ENCODE measurements at places on chromosomes 12 and 14.

GRCh38 chr12:120085920-120086645 is 30.5 kb downstream of the RAB35 start:
- DNase-seq: no peak

DNA sequence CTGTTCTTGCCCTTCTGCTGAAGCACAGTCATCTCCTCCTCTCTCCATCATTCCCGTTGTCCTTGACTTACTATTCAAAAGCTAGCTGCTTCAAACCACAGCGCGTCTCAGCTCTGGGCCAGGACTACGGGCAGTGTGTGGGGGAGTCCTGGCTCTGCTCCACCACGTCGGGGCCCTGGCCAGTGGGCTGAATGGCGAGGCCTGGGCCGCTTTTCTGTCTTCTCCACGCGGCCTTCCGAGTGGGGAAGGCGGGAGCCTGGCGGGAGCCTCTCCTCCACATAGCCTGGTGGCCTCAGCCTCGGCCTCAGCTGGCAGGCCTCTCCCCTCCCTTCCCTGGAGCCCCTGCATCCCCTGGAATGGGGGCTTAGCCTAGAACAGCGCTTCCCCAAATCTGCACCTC is 16.5 kb downstream of the ANKRD9 start:
- DNase-seq: no peak

DNA sequence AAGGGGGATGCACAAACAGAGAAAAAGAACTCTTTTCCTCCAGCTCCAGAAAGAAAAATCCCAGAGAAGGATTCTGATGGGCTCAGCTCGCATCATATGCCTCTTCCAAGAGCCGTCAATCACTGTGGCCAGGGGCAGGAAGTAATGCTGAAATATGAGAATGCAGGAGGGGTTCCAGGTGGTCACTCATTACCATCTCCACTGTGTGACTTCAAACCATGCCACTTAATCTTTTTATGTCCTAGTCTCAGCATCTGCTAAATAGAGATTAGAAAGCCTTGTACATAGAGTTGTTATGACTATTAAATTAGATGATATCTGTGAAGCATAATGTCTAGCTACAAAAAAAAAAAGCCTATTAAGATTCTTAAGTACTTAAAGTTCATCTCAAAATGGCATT is 65.6 kb upstream of the FICD start:
- no peak for DNase-seq

DNA sequence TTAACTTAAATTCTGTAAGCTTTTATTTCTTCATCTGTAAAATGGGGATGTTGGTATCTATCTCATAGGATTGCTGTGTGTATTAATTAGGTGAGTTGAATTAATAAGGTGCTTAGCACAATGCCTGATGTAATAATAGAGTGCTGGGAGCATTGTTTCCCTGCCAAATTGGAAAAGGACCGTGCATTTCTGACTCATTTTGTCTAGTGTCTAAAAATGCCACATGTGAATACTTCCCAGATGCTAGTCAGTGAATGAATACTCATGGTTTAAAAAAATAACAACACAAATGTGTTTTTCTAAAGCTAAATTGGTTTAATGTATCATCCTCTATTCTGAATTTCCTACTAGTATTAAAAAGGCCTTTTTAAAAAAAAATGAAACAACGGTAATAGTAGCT is 45.4 kb upstream of the NEDD1 start:
- no peak for DNase-seq

DNA sequence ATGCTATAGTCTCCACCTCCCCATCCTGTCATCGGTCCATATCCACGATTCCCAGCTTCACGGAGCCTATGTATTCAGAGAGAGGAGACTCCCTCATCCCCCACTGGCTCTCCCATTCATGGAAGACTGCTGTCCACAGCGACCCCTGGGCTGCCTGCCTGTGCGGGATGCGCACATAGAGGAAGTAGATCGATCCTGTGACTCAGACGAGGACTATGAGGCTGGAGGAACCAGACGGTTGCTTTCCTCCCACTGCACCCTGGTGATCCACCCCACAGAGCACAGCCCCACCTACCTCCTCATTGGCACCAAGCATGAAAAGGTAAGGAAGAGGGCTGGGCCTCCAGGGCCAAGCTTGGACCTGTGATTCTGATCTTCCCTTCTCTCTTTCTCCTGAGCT is 24.4 kb downstream of the PIGH start:
- DNase-seq: no peak

GRCh38 chr12:1767407-1768090 is 52.8 kb upstream of the LRTM2 start:
- DNase-seq: no peak

DNA sequence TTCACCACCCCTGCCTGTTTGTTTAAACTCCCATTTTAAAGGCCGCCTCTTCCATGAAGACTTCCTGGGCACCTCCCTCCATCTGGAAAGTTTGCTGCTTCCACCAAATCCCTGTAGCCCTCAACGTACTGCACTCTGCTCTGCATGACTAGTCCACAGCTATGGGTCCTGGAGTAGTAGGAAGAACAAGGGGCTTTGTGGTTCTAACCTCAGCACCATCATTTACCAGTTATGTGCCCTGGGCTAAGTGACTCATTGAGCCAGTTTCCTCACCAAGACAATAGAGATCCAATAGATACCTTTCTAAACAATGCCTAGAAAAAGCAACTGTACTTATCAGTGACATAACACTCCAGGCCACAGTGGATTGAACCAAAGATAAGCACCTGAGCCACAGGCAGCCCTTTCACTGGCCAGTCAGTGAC is 8.5 kb upstream of the LTBP2 start:
- DNase-seq: no peak

- no peak for DNase-seq
Measured at GRCh38 chr14:95288672-95289322, 30.9 kb downstream of the CLMN start.

GRCh38 chr12:117047810-117048584 is 51.2 kb downstream of the TESC start:
- no peak for DNase-seq

GRCh38 chr12:16472631-16473030 is 125.2 kb downstream of the MGST1 start:
- no peak for DNase-seq

- DNase-seq: no peak
Measured at GRCh38 chr14:50602035-50602434, 42.1 kb downstream of the ATL1 start.

- no peak for DNase-seq
Measured at GRCh38 chr12:966724-967123, 17.2 kb upstream of the RAD52 start.

GRCh38 chr12:106760184-106760531 is 14.3 kb upstream of the RIC8B start:
- DNase-seq: no peak

DNA sequence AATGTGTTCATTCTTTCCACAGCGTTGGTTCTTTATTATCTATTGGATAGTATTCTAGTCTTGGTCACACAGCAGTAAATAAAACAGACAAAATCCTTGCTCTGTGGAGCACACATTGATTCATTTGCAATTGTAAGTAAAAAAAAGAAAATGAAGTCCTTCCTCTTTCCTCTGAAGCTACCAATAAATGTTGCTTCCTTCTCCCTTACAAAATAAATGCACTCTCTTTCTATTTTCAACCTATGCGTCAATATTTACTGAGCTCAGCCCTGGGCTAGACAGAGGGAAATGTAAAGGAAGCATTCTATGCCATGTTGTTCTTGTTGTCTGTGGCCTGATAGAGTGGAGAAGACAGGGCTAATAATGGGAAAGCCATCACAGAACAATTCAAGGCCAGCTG is 2.9 kb downstream of the ABHD12B start:
- no peak for DNase-seq

DNA sequence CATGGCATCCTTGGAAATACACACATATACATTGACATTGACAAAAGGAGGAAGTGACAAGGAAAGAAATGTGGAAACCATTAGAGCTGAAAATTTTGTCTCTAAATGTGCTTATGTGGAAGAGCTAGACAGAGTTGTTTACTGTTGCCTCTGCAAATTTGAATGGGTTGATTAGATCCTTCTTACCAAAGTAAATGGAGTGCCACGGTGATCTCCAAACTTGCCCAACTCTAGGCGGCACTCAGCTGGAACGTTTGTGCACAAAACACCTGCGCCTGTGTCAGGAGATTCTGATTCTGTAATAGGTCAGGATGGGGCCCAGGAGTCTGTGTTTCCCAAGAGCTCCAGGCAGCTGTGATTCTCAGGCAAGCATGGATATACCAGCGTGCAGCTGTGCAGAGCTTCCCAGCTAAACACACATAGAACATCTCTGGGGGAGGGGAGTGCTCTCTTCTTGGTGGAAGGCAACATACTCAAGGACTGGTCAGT is 77.8 kb upstream of the BDKRB2 start:
- no peak for DNase-seq

DNA sequence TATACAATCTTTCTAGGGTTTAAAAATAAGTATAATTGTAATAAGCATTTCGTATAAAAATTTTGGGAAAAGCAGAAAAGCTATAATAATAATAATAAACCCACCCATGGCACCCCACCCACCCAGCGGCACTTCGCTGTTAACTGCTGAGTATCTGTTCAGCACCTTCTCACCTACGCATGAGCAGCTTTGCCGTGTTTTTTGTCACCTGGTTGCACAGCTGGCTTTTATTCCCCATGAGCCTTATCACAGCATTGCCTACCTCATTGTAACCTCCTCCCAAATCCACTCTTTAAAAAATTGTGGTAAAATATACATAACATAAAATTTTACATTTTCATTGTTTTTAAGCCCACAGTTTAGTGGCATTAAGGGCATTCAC is 34.7 kb downstream of the CYP46A1 start:
- DNase-seq: no peak

DNA sequence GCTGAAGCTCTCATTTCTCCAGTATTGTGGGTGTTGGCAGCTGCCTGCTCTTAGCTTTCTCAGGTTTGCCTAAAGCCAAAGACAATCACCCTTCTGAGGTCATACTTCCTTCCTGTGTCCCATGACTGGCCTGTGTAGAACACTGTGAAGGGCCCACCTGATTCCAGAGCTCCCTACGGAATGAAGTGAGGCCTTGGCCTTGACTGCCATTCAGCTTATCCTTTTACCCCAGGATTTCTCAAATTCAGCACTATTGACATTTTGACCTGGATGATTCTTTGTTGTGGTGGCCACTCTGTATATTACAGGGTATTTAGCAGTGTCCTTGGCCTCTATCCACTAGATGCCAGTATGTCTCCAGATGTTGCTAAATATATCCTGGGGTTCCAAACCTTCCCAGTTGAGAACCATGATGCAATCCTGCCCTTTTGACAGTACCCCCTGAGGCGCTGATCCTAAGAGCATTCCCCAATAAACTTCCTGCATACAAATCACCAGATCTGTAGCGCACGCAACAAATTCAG is 112.3 kb upstream of the KRR1 start:
- DNase-seq: no peak

GRCh38 chr12:6932766-6933165 is 5.0 kb downstream of the ATN1 start:
- no peak for DNase-seq

DNA sequence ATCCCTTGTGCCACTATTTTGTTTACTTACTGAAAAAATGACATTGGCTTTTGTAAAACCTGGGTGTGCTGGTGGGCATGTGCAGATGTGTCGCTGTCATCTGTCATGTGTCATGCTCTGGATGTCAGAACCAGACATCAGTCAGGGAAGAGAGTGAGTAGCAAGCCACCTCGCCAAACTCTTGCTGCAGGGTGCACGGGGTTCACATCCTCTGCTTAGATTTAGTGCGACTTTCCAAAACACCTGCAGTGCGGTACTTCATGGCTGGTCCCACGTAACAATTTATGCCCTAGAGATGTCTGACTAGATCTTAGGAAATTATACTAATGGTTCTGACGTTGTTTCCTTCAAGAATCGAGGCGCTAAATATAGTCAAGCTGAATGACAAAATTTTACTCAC is 106.7 kb downstream of the CRADD start:
- no peak for DNase-seq

- DNase-seq: no peak
Measured at GRCh38 chr14:58846682-58847465, 209.1 kb downstream of the DACT1 start.

GRCh38 chr14:59398841-59399240 is 66.3 kb downstream of the GPR135 start:
- DNase-seq: no peak

GRCh38 chr12:41264281-41264680 is 76.2 kb downstream of the PDZRN4 start:
- DNase-seq: peak; percentile 31

- no peak for DNase-seq
Measured at GRCh38 chr12:112823582-112824149, 32.1 kb downstream of the RPH3A start.

DNA sequence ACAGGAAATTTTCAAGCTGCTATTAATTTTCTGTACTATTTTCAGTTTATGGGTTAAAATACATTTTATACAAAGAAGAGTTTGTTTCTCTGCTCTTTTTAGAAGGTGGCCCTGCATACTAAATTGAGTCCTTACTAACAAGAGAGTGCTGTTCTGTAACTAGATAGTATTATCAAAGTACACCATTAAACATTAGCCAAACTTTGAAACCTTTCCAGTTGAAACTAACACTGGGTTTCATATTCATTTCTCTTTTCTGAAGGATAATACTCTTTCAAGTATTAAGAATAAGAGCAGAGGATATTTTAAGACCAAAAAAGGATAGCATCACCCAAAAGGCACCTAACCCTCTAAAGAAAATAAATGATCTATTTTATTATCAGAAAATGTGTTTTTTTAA is 47.2 kb downstream of the PEBP1 start:
- no peak for DNase-seq

DNA sequence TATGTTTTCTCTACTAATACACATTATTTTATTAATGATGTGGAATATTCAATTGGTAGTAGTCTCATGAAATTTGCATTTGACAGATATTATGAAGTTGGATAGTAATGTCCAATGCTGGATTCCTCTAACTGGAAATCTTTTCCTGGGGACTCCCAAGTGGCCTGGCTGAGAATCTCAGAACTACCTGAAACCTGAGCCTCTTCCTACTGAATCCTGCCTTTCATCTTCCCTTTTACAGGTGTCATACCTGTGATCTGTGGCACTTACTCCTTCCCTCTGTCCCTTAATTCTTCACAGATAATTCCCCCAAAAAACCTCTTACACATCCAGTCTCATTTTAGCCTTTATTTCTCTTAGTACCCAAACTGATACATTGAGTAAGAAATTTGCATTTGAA is 89.7 kb upstream of the MYF6 start:
- DNase-seq: no peak

- no peak for DNase-seq
Measured at GRCh38 chr12:67853204-67853603, 136.0 kb upstream of the IFNG-AS1 start.

Measured in NCI-H774 (cell line).